ENCODE measurements at places on chromosomes 2 and 18.

- DNase-seq = no peak
Measured at GRCh38 chr2:200469708-200470211, 40.1 kb downstream of the KCTD18 start.

- no peak for DNase-seq
Measured at GRCh38 chr2:215716956-215717355, 281.1 kb upstream of the FN1 start.

GRCh38 chr2:113209646-113210171, 35.9 kb downstream of the PSD4 start:
- DNase-seq = no peak

DNA sequence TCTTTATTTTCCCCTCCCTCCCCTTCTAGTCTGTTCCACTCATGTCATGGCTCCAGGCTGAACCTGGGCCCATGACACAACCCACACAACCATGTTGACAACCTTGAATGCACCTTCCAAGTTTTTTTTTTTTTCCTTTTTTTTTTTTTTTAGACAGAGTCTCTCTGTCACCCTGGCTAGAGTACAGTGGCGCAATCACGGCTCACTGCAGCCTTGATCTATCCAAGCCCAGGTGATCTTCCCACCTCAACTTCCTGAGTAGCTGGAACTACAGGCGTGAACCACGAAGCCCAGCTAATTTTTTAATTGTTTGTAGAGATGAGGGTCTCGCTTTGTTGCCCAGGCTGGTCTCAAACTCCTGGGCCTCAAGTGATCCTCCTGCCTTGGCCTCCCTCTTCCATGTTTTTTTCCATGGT, 21.9 kb upstream of the ROCK2 start:
- no peak for DNase-seq

DNA sequence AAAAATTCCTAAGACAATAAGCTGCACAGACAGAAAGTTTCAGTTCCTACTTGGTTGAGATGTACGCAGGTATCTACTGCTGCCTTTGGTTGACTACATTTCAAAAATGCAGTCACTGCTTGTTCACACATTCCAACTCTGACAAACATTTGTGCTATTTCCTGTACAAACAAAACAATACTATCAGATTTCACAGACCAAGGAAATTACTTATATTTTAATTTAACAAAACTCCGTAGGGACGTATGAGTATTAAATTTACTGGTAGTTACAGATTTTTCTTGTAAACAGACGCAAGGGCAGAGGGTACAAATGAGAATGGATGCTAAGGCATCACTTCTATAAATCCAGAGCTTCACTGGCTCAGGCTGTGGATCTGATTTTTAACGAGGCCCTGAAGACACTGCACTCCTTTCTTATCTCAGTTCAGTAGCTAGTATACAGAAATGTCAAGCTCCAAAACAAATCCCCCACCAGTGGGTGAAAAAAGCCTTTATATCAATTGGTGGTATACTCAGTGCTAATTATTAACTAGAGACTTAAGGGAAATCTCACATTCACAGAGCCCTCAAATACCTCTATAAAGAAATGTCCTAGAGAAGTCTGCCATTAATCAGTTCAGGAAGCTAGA, 31.7 kb upstream of the TTC32 start:
- no peak for DNase-seq

- DNase-seq = no peak
Measured at GRCh38 chr2:7609556-7609955, 692.3 kb downstream of the RNF144A start.

- no peak for DNase-seq
Measured at GRCh38 chr18:58779529-58779928, 85.1 kb upstream of the ZNF532 start.

GRCh38 chr2:72994282-72994990, 77.1 kb downstream of the SFXN5 start:
- no peak for DNase-seq

DNA sequence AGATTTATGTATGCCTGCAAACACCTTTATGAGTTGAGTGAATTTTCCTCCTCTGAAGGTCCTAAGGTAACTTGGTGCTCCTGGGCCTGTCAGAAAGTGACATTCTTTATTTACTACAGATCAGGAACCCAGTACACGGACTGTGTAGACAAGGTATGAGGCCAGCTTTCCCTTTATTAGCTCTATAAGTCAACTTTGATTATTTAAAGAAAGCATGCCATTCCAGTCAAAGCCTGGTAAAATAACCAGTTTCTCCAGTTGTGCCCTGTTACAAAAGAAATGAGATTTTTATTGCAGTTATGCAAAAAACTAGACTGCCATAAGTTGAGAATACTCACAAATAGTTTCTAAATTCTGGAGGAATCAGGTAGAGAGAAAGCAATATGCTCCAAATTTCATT, 266.1 kb upstream of the SP5 start:
- no peak for DNase-seq

DNA sequence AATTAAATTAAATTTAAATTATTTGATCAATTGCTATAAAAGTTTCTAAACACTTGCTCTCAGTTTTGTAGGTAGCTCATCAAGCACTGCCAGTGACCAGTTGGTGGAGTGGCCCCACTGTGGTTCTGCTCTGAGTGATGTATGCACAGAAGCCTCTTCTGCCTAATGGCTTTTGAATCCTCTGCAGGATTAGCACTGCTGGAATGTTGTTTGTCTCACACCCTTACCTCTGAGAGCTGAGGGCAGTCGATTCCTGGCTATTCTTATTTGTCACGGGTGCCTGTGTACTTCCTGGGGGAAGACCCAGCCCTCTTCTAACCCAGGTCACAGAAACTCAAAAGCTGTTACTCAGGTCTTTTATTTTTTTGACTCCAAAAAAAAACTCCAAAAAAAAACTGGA, 9.5 kb downstream of the CAPN14 start:
- no peak for DNase-seq

- no peak for DNase-seq
Measured at GRCh38 chr2:83991992-83992391, 467.1 kb downstream of the SUCLG1 start.

- no peak for DNase-seq
Measured at GRCh38 chr18:49123431-49123830, 172.7 kb upstream of the SMAD7 start.
